ENCODE measurements at places on chromosomes 2 and 18.

DNA sequence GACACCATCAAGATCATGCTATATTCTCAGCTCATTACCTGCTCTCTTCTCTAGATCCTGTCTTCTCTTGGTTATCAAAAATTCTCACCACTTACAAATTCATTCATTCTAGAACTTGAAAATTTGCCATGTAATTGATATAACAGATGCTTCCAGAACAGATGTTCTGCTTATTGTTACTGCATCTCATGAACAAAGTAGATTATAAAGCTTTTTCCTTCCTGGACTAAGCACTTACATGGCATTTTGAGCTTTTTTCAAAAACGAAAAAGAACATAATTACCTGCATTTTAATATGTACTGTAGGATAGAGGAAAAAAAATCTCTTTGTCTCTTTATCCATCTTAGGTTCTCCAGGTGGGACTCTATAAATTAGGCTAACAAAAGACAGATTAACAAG, 79.6 kb upstream of the CREB1 start:
- no peak for DNase-seq

DNA sequence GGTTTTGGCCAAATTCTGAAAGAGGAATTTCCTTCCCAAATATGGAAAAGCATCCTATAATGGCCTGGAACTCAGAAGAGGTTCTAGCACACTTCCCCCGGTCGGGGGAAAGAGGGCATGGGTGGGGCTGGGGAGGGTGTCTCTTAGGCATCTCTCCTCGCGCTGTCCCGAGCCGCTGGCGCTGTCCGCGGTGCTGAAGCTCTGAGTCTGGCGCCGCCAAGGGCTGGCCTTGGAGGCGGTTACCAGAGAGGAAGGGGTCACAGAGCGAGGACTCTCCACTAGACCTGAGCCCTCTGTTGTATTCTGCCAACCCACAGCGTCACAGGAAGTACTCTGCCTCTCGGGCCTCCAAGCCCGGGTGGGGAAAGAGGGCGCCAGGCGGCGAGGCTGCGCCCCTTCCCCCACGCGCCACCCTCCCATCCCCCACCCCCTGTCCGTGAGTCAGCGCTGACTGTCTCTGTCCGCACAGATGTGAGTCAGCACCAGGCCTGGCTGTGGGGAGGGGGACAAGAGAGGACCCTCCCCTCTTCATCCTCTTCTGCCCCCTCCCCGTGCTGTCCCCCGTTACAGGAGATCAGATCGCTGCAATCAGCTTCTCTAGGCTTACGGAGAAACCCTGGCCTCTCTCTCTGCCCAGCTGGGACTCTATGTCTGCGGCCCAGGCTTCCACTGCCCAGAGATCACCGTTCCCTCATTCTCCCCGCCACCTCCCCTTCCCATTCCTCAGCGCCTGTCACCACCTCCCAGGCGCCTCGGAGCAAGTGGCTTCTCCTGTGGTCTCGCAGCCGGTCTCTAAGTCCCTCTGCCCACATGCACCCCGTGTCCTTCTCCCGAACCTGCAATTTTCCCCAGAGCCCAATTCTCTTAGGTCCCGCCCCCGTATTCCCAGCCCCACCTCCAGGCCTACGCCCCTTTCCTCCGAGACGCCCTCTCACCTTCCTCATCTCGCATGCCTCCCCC, 779 bp downstream of the PTPRN start:
- no peak for DNase-seq

DNA sequence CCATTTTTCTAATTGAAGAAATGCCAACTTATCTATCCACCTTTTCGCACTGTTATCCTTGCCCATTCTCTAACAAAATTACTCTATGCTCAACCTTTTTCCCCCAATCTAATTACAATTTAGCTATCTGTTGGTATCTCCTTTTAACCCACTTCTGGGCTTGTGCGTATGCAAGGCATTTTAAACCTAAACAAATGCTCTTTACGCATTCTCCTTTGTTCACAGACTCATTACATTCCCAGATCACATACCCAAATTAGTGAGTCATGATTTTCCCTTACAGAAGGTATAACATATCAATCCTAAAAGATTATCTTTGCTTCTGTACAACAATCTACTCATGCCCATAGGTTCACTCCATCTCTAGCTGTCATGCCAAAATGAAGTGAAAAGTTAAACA, 71.7 kb upstream of the LYPD1 start:
- no peak for DNase-seq

DNA sequence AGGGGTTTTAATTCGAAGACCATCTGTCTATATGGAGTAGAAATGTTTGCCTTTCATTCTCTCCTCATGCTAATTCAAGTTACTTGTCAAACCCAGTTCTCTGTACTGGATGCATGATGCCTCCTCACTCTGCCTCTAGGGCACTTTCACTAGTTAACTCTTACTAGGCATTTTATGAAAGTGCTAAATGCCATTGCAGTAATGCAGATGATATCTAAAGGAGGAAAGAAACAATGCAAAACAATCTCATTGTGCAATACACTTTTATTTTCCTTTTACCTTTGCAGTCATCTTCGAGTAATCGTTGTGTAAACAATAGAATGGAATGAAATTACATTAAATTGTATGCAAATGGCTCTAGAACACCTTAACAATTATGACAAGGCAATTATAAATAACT, 293.6 kb downstream of the STK39 start:
- DNase-seq: no peak

DNA sequence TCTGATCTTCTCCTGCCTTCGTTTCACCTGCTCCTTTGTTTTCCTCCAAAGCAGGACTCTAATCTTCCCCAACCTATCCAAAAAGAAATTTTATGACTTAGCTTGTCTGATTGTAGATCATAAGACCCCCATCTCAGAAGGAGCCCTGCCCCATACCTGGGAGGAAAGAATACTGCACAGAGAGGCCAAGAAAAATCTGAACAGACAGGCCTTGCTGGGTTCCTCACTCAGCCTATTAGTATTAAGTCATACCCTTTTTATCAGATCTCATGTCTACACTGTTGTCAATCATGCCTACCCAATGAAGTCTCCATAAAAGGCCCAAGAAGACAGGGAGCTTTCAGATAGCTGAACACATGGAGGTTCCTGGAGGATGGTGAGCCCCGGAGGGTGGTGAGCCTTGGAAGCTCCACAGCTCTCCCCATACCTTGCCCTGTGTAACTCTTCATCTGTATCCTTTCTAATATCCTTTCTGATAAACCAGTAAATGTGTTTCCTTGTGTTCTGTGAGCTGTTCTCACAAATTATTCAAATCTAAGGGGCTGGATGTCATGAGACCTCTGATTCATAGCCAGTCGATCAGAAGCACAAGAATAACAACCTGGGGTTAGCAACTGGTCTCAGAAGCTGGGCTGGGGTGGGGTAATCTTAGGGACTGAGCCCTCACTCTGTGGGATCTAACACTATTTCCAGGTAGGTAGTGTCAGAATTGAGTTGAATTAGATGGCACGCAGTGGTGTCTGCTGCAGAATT, 108.8 kb downstream of the SPOPL start:
- DNase-seq: no peak

GRCh38 chr18:72246076-72246475, 298.1 kb downstream of the CBLN2 start:
- DNase-seq: no peak

- DNase-seq: no peak
These were observed 89.2 kb downstream of the NFATC1 start for GRCh38 chr18:79484661-79485621.

- no peak for DNase-seq
These were observed 9.1 kb downstream of the TET3 start for GRCh38 chr2:73993778-73994177.

DNA sequence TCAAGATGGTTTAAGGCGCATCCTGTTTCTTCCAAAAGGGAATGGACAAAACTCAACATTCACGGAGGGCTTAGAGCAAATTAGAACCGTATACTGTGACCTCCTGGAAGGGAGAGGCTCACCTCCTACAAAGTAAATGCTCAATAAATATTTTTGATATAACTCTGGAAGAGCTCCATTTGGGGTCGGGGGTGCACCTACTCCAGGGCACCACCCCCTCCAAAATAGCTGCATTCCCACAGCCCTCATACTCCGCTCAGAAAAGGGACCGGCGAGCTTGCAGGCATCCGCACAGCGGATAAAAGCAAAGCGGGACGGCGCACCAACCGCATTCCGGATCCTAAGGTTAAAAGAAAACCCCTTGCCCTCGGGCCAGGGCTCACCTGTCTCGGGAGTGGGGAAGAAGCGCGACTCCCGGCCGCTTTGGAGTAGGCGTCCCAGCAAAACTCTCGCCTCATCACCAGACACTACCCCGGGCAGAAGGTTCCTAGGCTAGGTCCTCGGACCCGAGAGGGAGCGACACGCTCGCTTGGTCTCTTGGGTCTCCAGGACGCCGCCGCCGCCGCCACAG, 378 bp downstream of the WDPCP start:
- DNase-seq: no peak

GRCh38 chr2:219998107-219998506, 370.7 kb downstream of the SLC4A3 start:
- DNase-seq: no peak

DNA sequence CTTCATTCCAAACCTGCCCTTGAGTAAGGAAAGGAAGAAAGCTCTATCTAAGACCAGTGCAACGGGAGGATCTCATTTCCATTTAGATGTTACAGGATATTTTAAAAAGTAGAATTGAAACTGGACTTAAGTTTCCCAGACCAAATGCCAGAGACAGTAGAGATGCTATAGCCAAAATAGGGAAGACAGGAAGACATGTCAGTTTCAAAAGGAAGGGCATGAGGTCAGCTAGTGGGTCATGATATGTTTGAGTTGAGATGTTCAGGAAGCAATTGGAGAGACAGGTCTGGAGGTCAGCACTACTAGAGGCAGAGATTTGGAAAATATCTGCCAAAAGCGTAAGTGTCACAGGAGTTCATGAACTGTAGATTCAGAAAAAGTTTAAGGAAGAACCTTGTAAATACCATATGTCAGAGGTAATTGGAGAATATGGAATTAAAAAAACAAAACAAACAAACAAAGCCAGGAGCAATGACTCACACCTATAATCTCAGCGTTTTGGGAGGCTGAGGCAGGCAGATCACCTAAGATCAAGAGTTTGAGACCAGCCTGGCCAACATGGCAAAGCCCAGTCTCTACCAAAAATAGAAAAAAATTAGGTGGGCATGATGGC, 50.8 kb downstream of the EPHA4 start:
- DNase-seq: no peak

DNA sequence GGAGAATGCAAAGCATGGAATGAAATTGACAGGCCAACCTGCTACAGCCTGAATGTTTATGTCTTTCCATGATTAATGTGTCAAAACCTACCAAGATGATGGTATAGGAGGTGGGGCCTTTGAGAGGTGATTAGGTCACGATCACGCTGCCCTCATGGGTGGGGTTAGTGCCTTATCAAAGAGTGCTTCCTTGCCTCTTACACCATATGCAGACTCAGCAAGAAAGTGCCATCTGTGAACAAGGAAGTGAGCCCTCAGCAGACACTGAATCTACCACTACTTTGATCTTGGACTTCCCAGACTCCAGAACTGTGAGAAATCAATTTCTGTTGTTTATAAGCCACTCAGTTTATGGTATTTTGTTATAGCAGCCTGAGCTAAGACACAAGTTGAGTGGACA, 147.5 kb upstream of the BCL2L11 start:
- no peak for DNase-seq

- DNase-seq: no peak
These were observed 262.8 kb upstream of the UBE2E3 start for GRCh38 chr2:180717588-180717987.

DNA sequence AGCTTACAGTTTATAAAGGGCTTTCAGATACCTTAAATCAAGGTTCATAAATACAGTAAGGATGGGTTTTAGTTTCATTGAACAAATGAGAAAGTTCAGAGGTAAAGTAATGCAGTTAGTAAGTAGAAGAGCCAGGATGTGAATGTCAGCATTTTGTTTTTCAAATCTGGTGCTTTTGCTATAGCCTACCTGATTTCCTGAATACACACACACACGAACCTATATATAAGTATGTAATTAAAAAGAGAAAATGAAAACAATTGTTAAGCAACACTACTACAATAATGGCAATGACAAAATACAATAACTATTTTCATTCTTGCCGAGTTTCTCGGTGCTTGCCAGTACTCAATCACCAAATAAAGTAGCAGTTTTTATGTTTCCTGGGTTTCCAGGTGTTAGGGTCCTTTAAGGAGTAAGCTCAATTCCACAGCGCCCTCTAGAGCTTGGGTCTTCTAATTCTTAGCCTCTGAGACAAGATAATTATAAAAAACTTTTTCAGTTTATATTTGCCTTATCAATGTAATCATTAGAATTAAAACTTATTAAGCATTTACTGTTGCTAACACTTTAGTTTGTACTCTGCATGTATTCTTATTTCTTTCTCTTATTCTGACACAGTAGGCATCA, 512.9 kb upstream of the ACVR2A start:
- DNase-seq: peak; percentile 14

GRCh38 chr18:433298-433697, 67.2 kb downstream of the COLEC12 start:
- DNase-seq: no peak

- no peak for DNase-seq
These were observed 243.9 kb upstream of the SIX2 start for GRCh38 chr2:45253151-45253550.

- no peak for DNase-seq
These were observed 230.7 kb downstream of the HAUS1 start for GRCh38 chr18:46334868-46335281.

DNA sequence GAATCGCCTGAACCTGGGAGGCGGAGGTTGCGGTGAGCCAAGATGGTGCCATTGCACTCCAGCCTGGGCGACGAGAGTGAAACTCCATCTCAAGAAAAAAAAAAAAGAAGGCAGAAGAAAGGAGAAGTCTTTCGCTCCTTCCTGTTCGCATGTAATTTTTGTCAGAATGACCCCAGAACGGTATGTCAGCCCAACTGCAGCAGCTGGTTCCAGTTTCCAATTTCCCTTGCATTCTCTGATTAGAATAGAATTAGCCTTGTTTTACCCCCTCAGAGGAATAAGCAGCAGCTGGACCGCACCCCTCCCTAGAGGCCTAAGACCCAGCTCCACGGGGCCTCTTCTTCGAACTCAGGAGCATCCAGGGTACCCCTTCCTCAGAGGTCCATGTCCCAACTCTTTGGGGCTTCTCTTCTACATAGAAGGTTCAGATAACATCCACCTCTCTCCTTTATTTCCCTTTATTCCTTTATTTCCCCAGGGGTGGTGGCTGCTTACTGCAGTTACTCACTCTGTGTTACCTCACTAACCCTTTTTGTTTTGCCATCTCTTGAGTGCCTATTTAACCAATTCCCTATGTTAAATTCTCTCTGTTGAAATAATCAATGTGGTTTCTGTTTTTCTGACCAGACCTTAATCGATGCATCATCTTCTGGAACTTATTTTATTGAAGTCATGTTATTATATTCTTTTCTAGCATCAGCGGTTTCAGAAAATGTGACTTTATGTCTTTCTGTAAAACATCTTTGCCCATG, 7.2 kb upstream of the PUM2 start:
- DNase-seq: no peak

GRCh38 chr2:85852937-85853498, 35.8 kb downstream of the ST3GAL5 start:
- DNase-seq: peak; percentile 45

DNA sequence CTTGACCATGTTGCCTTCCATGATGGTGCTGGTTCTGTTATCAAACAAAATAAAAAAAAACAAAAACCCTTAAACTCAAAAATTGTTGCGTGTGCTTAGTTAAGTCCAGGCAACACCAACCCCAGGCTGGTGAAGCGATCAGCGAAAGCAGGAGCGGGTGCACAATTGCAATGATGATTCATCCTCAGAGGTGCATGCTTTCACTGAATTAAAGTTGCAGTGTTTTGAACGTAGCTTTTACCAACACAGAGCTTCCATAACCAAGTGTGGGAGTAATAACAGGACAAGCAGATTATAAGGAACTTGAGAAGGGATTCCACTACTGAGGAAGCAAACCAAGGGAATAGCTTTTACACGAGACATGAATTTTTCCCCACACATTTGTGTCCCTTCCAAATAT, 39.7 kb upstream of the RAPH1 start:
- DNase-seq: no peak

GRCh38 chr2:130963196-130963848, 126.6 kb downstream of the ARHGEF4 start:
- DNase-seq: no peak
